ENCODE measurements at places on chromosomes 1 and 21.
A peak's percentile ranks its signal among the peaks of the same experiment; 100 is the strongest.

DNA sequence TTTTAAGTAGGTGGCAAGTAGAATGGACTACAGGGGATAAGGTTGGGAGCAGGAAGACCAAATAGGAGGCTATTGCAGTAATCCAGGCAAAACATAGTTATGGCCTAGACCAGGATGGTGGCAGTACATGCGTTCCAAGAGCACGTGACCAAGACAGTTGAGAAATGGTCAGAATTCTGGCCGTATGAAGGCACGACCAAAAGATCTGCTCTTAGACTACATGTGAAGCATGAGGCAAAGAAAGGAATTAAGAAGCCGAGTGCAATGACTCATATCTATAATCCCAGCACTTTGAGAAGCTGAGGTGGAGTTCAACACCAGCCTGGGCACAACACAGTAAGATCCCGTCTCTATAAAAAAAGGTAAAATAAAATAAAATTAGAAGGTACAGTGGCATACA, 71.3 kb downstream of the LUZP1 start:
- DNase-seq, result no peak

- DNase-seq, result no peak
These were observed 4.9 kb upstream of the B4GALT3 start for GRCh38 chr1:161182214-161182613.

GRCh38 chr1:180343921-180344769, 114.1 kb downstream of the LHX4 start:
- peak; percentile 29 for DNase-seq

DNA sequence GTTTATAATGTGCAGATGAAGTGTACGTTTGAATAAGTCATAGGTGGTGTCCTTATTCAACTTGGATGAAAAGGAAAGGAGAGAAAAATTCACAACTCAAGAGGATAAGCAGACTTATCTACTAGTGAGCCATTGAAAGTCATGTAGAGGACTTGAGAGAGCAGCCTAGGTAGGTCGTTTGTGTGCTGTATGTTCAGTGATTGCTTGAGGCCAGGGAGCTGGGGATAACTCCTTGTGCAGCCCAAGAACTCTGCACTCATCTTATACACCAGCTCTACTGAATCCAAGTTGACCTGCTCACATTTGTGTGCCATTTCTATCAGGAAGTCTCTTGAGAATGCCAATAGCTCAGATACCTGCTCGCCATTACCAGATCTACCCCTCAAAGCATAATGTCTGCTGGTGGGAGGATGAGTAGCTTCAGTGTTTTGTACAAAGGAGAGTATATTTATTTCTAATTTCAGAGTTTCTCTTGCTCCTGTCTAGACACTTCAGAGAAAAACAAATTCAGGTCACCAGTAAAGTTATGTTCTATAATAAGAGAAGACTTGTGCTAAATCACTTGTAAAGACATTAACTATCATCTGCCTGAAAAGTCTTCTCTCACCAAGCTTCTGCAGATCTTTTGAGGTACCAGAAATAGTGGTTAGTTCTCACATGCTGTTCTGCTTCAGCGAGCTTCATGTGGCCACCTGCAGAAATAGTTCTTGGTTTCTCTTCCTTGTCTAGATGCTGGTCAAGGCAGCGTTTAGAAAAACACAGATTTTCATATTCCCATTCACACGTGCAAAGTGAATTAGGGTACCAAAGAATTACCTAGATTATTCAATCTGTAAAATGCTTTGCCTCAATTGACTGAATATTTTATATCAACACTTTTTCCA, 10.8 kb downstream of the S1PR1 start:
- no peak for DNase-seq

DNA sequence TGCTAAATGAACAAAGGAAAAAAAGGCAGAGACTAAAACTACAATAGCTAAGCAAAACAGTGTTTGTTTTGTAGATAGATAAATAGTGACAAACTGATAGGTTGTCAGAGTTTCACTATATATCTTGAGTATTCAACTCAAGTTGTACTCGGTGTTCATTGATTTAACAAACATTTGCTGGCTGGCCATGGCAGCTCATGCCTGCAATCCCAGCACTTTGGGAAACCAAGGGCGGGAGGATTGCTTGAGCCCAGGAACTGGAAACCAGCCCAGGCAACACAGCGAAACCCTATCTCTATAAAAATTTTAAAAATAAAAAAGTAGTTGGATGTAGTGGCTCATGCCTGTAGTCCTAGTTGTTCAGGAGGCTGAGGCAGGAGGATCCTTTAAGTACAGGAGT, 17.3 kb downstream of the C1orf185 start:
- no peak for DNase-seq

DNA sequence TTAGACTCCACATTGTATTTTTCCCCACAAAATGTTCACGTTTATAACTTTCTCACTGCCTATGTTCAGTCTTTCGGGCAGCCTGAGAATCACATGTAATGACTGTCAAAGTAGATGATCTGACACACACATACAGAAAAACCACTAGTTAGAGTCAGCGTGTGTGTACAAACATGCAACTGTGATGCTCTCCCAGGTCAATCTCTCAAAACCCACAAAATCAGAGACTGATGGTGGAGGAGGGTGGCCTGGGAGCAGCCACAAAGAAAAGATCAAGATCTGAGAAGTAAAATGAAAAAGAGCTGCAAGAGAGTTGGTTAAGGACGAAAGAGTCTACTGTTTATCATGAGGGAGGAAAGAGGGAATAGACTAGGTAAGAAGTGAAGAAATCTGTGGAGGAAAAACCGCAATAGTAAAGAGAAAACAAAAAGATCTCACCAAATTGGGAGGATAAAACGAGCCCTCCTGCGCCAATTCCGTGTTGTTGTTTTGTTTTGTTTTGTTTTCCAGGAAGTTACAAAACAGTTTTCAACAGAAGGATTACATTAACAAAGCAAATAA, 2.3 kb downstream of the EGLN1 start:
- no peak for DNase-seq

- no peak for DNase-seq
These were observed 12.3 kb downstream of the IKBKE start for GRCh38 chr1:206482611-206483010.

- no peak for DNase-seq
These were observed 10.9 kb downstream of the ADAMTS1 start for GRCh38 chr21:26834181-26834905.

GRCh38 chr1:25728301-25728935, 71.6 kb upstream of the SELENON start:
- no peak for DNase-seq

- no peak for DNase-seq
These were observed 40.1 kb downstream of the ACTL8 start for GRCh38 chr1:17795081-17795809.

GRCh38 chr1:152479792-152480595, 30.6 kb upstream of the LCE5A start:
- DNase-seq, result peak; percentile 80

- no peak for DNase-seq
These were observed 83.2 kb downstream of the BCAR3 start for GRCh38 chr1:93598396-93598795.

- DNase-seq, result no peak
These were observed 297.2 kb downstream of the AJAP1 start for GRCh38 chr1:4951601-4952000.

- DNase-seq, result no peak
These were observed 32.5 kb upstream of the SSX2IP start for GRCh38 chr1:84722794-84723193.

DNA sequence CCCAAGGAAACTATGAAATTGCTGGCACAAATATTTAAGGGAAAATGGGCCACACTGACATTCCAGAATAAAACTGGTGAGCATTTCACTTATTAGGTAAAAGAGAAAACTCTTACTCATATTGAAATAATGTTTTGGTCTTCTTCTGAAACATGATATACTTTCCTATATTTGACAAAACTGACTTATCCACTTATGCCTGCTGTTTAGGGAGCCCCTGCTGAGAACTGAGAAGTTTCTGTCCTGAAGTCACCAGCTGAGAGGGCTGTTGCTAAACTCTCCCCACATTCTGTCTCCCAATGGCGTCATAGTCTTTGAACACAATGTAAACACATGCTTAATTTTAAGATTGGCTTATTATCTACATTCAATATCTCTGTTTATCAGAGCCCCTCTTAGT, 46.8 kb upstream of the ZC3H11B start:
- DNase-seq, result peak; percentile 78

DNA sequence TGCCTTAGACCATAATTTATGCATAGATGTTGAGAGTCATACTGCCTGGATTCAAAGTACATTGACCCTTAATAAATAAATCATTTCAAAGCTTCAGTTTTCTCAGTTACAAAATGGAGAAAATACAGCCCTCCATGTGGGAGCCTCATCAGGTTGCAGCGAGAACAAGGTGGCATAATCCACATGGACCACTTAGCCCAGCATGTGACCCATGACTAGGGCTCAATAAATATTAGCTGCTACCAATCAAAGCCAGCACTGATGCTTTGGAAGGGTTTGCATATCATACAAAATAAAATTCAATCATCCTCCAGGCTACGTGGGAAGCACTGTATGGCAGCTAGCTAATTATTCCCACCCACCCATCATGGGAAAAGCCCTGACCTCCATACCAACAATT, 33.5 kb upstream of the RGS7 start:
- DNase-seq, result no peak

- DNase-seq, result no peak
These were observed 430.4 kb downstream of the DSCAM start for GRCh38 chr21:40416572-40416971.

GRCh38 chr1:76330991-76331603, 256.6 kb downstream of the ST6GALNAC3 start:
- peak; percentile 64 for DNase-seq

GRCh38 chr1:196385109-196385508, 223.1 kb downstream of the KCNT2 start:
- no peak for DNase-seq

DNA sequence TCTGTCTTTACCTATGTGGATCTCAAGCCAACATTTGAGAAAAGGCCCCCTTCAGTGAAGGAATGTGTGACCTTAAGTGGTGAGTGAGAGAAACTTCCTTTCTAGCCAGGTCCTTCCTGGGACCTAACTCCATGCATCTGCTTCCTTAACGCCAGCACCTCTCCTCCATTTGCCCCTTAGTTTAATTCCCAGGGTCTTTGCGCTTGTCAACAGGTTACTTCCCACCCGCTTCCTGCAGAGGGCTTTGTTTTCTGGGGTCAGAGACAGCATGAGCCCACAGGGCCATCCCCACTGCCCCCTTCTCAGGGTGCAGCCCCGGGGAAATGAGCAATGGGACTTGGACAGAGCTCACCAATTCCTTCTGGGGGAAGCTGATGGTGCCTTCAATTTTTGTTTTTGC, 54.8 kb downstream of the EVA1C start:
- DNase-seq, result no peak

- DNase-seq, result no peak
These were observed 45.1 kb downstream of the WNT9A start for GRCh38 chr1:227902641-227902990.

DNA sequence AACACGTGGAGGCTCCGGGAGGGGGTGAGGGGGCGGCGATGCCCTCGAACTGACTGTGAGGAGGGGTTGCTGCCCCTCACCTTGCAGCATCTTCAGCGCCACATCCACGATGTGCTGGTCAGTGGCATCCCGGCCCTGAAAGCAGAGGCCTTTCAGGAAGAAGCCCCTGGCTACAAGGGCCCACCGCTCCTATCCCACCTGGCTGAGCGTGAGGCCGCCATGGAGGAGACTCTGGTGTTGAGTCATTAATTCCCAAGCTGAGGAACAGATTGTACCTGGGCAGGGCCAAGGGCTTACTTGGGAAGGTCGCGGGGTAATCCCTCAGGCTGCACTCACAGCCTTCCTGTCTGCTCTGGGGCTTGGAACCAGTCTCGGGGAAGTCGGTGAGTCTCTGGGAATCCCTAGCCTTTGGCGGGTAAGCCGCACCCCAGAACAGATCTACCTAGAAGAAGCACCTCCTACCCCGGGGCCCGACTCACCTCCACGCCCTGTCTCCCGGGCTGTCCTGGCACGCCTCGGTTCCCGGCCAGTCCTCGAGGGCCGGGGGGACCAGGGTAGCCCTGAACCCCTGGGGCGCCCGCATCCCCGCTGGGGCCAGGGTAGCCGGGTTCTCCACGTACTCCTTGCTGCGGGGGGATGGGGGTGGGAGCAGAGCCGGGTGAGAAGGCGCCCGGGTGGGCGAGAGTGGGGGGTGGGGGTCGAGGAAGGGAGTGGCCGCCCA, 13.9 kb downstream of the COL9A2 start:
- DNase-seq, result no peak

- DNase-seq, result peak; percentile 27
These were observed 390.0 kb downstream of the DISC1 start for GRCh38 chr1:232016616-232017015.

DNA sequence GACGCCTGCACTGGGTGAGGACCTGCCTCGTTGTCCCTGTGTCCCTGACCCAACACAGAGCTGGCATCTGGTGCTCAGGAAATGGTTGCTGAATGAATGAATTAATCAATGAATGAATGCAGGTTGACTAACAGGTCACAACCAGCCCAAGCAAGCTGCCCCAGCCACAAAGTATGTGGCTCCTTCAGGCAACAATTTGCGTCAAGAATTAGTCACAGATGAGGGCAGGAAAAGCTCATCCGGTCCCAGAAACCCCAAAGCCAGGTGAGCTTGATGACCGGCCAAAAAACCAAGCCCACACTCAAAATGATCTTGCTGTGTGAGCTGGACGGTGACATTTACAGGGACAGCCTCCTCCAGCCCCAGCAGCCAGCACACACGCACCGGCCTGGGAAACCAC, 40.6 kb upstream of the GPR153 start:
- DNase-seq, result no peak
